ENCODE measurements at places on chromosomes 6 and 20. TPM values are rescaled to one million over a fixed set of nuclear protein-coding genes. Genes with fewer than 3 reads are reported as not detected.

GRCh38 chr6:123966618-123967017 is 163.0 kb downstream of the NKAIN2 start:
- no peak for DNase-seq
- no peaks in the 10 kb centered on the region for H3K36me3 ChIP-seq
- H3K4me3 ChIP-seq: no peak overlapping the region
- no peak overlapping the region for H3K27ac ChIP-seq

DNA sequence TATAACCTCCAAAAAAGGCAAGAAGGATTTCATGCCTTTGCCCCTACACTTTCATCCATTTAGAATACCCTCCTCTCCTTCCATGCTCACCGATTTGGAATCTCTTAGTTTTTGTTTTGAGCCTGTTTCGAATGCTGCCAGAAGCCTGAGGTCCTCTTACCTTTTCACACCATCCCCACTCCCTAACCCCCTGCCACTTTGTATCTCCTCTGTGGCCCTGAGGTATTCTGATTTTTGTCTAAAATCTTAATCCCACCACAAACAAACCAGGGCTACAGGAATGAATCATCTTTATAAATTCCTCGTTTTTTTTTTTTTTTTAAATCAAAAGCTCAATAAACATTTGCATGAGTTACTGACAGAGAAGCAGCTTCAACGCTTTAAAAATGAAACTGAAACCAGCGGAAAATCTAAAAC is 1.6 kb upstream of the RPS12 start:
- no peaks in the 10 kb centered on the region for H3K27me3 ChIP-seq
- peaks cover 14% of the 10 kb centered on the region for H3K4me1 ChIP-seq
- DNase-seq: no peak
- H3K27ac ChIP-seq: peak overlapping the region; percentile 95
- H3K4me3 ChIP-seq: peak overlapping the region; percentile 85
- peaks cover 12% of the 10 kb centered on the region for H3K36me3 ChIP-seq

DNA sequence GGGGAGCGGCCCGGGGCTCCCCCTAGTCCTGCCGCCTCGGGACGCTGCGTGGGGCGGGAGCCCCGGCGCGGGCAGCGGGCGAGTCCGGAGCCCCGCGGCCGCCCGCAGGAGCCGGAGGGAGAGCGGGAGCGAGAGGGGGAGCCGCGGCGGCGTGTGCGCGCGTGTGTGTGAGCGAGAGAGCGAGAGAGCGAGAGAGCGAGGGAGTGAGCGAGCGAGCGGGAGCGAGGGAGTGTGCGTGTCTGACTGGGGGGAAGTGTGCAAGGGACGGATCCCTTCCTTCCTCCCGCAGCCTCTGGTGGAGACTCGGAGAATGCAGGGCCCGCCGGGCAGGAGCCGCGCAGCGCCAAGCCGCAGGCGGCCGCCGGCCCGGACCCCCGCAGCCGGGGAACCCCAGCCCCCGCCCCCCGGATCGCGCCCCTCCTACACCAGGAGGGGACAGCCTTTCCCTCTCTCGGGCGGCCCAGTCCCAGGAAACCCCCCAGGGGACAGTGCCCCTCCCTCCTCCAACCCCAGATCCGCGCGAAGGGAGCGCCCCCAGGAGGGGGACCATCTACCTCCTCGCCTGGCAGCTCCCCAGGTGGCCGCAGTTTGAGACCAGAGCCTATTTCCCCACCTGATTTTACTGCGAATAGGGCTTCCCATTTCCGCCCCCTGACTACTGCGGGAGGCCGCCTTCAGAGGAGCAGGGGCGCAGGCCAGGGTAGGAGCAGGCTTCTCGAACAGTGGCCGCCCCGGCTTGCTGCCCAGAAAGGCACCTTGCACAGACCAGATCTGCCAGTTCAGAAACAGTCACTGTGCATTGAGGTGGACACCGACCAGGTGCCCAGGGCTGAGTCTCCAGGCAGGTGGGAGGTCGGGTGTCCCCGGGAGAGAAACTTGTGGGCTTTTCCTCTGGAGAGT is at the start of gene CDH22:
Gene CDH22, minus strand, starts transcription at position 241 of the 900 bp plus-strand sequence. CDS start 57,204 bp downstream, outside the sequence.
- H3K27ac ChIP-seq: no peak within 1 kb of the TSS
- peak; percentile 78 for DNase-seq
- no peaks in the 10 kb centered on the region for H3K27me3 ChIP-seq
- H3K4me3 ChIP-seq: peak within 1 kb of the TSS; percentile 67

DNA sequence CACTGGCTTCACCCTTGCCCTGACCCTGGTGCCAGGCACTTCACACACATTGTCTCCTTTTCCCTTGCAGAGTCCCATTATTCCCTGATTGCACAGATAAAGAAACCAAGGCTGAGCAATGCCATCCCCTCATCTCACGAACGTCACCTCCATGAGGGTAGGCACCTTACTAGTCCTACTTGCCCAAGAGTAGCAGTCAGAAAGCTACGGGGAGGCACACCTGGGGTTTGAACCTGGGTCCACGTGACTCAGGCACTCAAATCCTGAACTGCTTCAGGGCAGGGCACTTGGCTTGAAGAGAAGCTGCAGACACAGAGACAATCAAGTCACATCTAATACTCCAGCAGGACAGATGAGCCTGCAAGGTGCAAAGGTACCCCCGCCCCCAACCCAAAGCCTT is 1.9 kb downstream of the BCAS1 start:
- no peaks in the 10 kb centered on the region for H3K27me3 ChIP-seq
- no peak for DNase-seq
- no peaks in the 10 kb centered on the region for H3K36me3 ChIP-seq
- peak overlapping the region; percentile 70 for H3K27ac ChIP-seq
- peaks cover 6% of the 10 kb centered on the region for H3K4me1 ChIP-seq
- no peak overlapping the region for H3K4me3 ChIP-seq

DSE gene
- 1.7 TPM for polyA plus RNA-seq

ZMYND8 gene
- polyA plus RNA-seq: 13.9 TPM
